ENCODE measurements at places on chromosomes 2 and 18. TPM values are rescaled to one million over a fixed set of nuclear protein-coding genes. Genes with fewer than 3 reads are reported as not detected.

Gene TCF23
- not detected for total RNA-seq

Gene DPP10
- not detected for total RNA-seq

Gene FANCL
- total RNA-seq: 9.8 TPM

Gene LYG2
- not detected for total RNA-seq

Gene RBBP8
- total RNA-seq: 16.4 TPM

Gene HAT1
- total RNA-seq: 22.1 TPM

Gene SGPP2
- total RNA-seq: not detected
